ENCODE measurements at places on chromosomes 5 and 9.

- no peak for DNase-seq
Observed at GRCh38 chr9:92147852-92148180, 32.6 kb upstream of the SPTLC1 start.

DNA sequence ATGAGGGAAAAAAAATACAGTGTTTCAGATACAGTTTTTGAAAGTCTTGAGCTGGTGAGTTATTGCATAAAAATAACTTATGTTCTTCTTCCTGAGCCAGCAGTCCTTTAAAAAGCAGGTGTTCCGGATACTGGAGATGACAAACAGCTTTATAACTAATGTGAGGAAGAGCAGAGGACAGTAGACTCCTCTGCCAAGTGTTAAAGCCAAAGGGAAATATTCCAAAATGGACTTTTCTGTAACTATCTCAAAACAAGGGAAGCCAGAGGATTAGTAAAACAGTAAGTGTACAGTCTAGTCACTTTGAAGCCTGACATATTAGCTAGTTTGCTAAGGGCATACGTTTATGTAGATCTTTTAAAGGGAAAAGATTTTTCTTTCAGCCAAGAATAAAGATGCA is 11.0 kb upstream of the SNCAIP start:
- no peak for DNase-seq

- no peak for DNase-seq
Observed at GRCh38 chr9:115278326-115279035, 160.5 kb upstream of the TNC start.

- no peak for DNase-seq
Observed at GRCh38 chr9:134240361-134240760, 76.0 kb upstream of the RNU6ATAC start.

GRCh38 chr9:7613931-7614330 is 185.6 kb downstream of the DMAC1 start:
- DNase-seq: no peak

Data from cortex of kidney (tissue), 1 donor.